ENCODE measurements at places on chromosomes 11 and 22. TPM values are rescaled to one million over a fixed set of nuclear protein-coding genes. Genes with fewer than 3 reads are reported as not detected.

Gene OR8D1
- total RNA-seq: under 0.01 TPM

Gene OR6A2
- 0.37 TPM for total RNA-seq

Gene MYO7A
- 0.12 TPM for total RNA-seq

Gene OR8G5
- total RNA-seq: not detected

Gene OR2AG2
- total RNA-seq: 0.55 TPM

Gene RIMBP3B
- 0.11 TPM for total RNA-seq

Gene TP53I11
- total RNA-seq: 9.7 TPM

Gene CABP7
- not detected for total RNA-seq

Gene DEPDC5
- total RNA-seq: 14.4 TPM

Gene INS
- total RNA-seq: not detected

Gene MIOX
- not detected for total RNA-seq

Gene SERPING1
- 4.3 TPM for total RNA-seq

Gene OR8D4
- total RNA-seq: not detected

Gene PGR
- total RNA-seq: 4.1 TPM

Gene NUP98
- total RNA-seq: 141 TPM

Gene KCNJ4
- not detected for total RNA-seq

Gene SOX10
- total RNA-seq: not detected

Gene RASSF10
- not detected for total RNA-seq

Gene SHISA8
- total RNA-seq: not detected

Measured in uterine smooth muscle cell (primary cell).